ENCODE measurements at places on chromosomes 16 and 17.

- no peak for DNase-seq
Observed at GRCh38 chr16:20191566-20191965, 117.9 kb upstream of the GPR139 start.

GRCh38 chr16:23383881-23384280 lies 69.1 kb downstream of the COG7 start:
- no peak for DNase-seq

- DNase-seq: no peak
Observed at GRCh38 chr16:82882982-82883835, 256.4 kb downstream of the CDH13 start.

GRCh38 chr17:44820631-44821212 lies 9.4 kb downstream of the GJC1 start:
- DNase-seq: peak; percentile 96
